ENCODE measurements at places on chromosomes 3 and 15. TPM values are rescaled to one million over a fixed set of nuclear protein-coding genes. Genes with fewer than 3 reads are reported as not detected.

Gene ABI3BP
- total RNA-seq = 108 TPM

Gene FRMD5
- total RNA-seq = 16.3 TPM

Gene MUC20
- total RNA-seq = 4.5 TPM

Gene MOBP
- total RNA-seq = not detected

Gene PLSCR2
- not detected for total RNA-seq

Gene LRRIQ4
- total RNA-seq = 0.09 TPM

Gene SCN11A
- 0.25 TPM for total RNA-seq

Gene KAT2B
- 14.3 TPM for total RNA-seq

Gene RPP14
- 19.0 TPM for total RNA-seq

Gene PIGX
- 28.0 TPM for total RNA-seq

Gene IL20RB
- 3.9 TPM for total RNA-seq

Gene IGSF10
- total RNA-seq = 8.0 TPM

Gene RARB
- 3.1 TPM for total RNA-seq

Gene MBNL1
- total RNA-seq = 105 TPM

Gene FEZF2
- total RNA-seq = not detected

Gene SRGAP3
- 4.6 TPM for total RNA-seq

Gene SMAD6
- 27.2 TPM for total RNA-seq

Gene CCR9
- total RNA-seq = not detected

Gene TM4SF4
- total RNA-seq = not detected

Gene C2CD4B
- total RNA-seq = not detected

Gene GOLGA6A
- not detected for total RNA-seq

Gene IGF2BP2
- 40.1 TPM for total RNA-seq

Gene FBXO40
- total RNA-seq = not detected

Gene NECTIN3
- 53.9 TPM for total RNA-seq

Gene ZNF445
- total RNA-seq = 14.3 TPM

Gene TNFSF10
- 5.0 TPM for total RNA-seq

Gene CAND2
- 11.4 TPM for total RNA-seq

Gene CD80
- not detected for total RNA-seq

Gene KLHL40
- not detected for total RNA-seq

Gene EBLN2
- total RNA-seq = 5.8 TPM

Gene SYNM
- 3.4 TPM for total RNA-seq

Gene TRIM42
- not detected for total RNA-seq

Gene MST1R
- total RNA-seq = 1.3 TPM

Gene TGM4
- total RNA-seq = not detected

Gene TEX55
- total RNA-seq = not detected

Measured in fibroblast of the aortic adventitia (primary cell).